AG09309 (cell line): ENCODE measurements at places on chromosomes 6 and 20.
A peak's percentile ranks its signal among the peaks of the same experiment; 100 is the strongest.

- no peak for DNase-seq
These were observed 132.3 kb downstream of the CARMIL1 start for GRCh38 chr6:25411316-25411950.

GRCh38 chr6:56388415-56388755, 141.0 kb upstream of the COL21A1 start:
- DNase-seq, result no peak

DNA sequence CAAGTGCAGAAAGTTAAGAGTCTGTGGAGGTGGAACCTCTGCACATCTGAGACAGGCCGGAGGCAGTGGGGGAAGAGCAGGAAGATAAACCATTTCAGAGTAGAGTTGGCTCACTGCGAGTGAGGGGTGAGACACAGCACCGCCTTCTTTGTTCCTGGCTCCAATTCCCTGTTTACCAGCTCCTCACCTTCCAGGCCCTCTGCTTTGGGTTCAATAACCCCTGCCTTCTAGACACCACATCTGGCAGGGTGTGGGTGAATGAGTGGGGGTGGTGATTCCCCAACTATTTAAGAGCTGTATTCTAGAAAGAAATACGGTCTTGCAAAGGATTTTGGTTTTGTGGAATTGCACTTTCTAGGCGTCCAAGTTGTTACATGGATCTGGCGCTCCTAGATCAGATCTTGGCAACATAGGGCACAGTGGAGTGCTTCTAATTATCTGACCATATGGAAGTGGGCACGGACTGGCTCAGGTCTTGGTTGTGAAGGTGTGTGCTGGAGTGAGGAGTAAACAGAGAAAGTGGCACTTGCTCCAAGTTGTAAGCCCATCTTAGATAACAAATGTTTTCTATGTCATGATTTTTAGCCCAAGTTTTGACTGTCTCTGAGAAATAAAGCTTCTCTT, 141.6 kb upstream of the NRN1 start:
- DNase-seq, result no peak

- DNase-seq, result no peak
These were observed 553.0 kb upstream of the ADGRB3 start for GRCh38 chr6:68082086-68082485.

- DNase-seq, result no peak
These were observed 203.3 kb upstream of the PRDM1 start for GRCh38 chr6:105882828-105883227.

DNA sequence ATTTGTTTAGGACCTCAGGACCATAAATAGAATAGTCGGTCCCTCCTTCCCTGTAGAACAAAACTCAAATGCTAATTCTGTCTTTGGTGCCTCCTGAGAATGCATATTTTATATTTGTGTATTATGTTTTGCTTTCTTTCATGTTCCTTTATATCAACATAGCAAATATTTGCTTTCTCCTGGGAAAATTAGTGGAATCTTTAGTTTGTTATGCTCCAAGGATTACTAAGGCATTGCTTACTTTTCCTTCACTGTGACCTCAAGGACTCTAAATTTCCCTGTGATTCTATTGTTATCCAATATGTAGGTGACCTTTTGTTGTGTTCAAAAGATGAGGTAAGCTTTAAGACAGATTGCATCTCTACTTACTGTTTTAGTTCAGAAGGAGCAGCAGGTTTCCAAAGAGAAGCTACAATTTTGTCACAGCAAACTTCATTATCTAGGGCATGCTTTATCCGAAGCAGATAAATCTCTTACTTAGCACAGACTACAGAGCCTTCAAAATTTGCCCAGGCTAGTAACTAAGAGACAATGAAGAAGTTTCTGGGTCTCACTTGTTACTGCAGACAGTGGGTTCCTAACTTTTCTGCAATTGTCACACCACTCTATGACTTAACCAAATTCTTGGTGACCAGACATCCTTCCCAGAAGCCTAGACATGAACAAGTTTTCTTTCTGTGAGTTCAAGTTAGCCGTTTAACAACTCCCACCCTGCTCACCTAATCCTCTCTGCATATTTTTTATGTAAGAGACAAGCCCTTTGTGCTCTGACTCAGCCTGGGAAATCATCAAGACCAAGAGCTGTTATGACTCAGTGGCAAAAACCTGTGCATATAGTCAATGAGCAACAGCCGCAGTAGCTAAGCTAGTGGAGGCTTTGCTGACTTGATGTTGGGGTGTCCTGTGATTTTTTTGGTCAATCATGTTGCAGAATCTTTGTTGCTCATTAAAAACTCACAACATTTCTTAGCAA, 378.8 kb downstream of the QKI start:
- DNase-seq, result peak; percentile 28

- peak; percentile 62 for DNase-seq
These were observed 50.9 kb upstream of the CCDC28A start for GRCh38 chr6:138722425-138723371.
